ENCODE measurements at places on chromosomes 3 and 15.
A peak's percentile ranks its signal among the peaks of the same experiment; 100 is the strongest.

- DNase-seq, result no peak
These were observed 32.2 kb downstream of the BDH1 start for GRCh38 chr3:197523526-197523925.

- peak; percentile 91 for DNase-seq
These were observed 83.9 kb upstream of the PLXND1 start for GRCh38 chr3:129690406-129690805.

DNA sequence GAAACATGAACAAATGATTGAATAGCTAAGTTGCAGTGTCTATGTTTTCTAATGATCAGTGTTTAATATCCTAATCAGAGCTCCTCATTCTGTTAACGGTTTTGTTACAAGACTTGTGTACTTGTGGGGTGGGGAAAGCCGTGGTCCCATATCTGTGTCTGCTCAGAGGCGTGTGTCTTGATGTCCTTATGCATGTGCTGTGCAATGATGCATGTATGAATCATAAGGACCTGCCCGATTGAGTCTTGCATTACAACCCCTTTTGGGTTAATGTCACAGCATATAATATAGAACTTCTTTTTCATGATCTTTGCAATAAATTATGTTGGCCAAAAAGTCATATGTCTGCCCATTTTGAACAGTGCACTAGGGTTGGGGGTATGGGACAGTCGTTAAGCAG, 233.4 kb downstream of the ITPR1 start:
- no peak for DNase-seq

GRCh38 chr15:48792408-48792807, 18.5 kb downstream of the CEP152 start:
- no peak for DNase-seq

- DNase-seq, result no peak
These were observed 58.4 kb downstream of the RBM6 start for GRCh38 chr3:49998326-49998725.

GRCh38 chr3:127180859-127181258, 12.1 kb upstream of the PRR23E start:
- no peak for DNase-seq

DNA sequence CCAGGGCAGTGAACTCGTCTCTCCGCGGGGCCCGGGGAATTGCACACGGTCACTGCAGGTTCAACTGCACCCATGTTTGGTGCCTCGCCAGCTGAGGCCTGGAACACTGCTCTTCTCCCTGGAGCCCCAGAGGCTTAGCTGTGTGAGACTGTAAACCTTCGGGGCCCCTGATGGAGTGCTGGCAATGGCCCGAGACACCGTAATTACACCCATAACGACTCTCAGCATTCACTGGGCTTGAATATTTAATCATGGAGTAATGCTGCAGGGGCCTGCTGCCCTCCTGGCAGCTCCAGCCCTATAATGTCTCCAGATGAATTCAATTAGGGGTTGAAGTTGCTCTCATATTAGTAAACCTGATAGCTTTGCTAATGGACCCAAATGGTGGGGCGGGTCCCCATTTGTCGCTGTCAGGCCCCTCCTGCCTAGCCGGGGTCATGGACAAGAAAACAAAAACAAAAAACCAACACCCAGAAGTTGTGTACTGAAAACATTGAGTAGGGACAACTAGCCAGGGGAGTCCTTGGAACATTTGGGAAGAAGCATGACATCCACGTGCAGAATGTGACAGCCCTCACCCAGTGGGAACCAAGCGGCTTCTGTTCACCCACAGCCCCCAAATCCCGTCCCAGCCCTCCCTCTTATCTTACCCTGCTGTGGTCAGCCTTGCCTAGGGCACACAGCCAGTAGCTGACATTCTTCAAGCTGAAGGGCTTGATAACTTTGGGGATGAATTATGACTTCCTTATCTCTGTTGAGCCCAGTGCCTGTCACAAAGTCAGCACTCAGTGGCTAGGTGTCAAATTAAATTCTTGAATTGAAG, 74.3 kb upstream of the SCN5A start:
- DNase-seq, result no peak

GRCh38 chr3:56930706-56931105, 129.0 kb upstream of the ARHGEF3 start:
- no peak for DNase-seq

GRCh38 chr3:106067711-106068110, 198.9 kb upstream of the CBLB start:
- no peak for DNase-seq

GRCh38 chr3:124107104-124107890, 115.4 kb upstream of the ROPN1 start:
- no peak for DNase-seq

- DNase-seq, result no peak
These were observed 88.4 kb upstream of the RASGRP1 start for GRCh38 chr15:38652998-38653397.

GRCh38 chr3:183266454-183266853, 13.4 kb downstream of the B3GNT5 start:
- no peak for DNase-seq

DNA sequence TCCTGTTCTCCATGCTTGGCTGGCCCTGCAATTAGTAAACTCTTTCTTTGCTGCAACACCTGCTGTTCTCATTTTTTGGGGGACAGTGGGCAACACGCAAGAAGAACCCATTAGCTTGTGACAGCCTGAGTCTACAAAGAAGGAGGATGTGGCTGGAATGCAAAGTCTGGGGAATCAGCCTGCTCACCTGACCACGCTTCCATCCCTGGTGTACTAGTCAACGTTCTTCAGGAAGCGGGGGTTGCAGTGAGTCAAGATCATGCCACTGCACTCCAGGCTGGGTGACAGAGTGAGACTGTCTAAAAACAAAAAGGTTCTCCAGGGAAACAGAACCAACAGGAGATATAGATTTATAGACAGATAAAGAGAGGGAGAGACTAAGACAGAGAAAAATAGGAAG, 27.7 kb upstream of the KBTBD12 start:
- no peak for DNase-seq

GRCh38 chr15:55992769-55993110, 672 bp downstream of the NEDD4 start:
- peak; percentile 31 for DNase-seq

GRCh38 chr3:169663951-169664820, 674 bp upstream of the MECOM start:
- no peak for DNase-seq

DNA sequence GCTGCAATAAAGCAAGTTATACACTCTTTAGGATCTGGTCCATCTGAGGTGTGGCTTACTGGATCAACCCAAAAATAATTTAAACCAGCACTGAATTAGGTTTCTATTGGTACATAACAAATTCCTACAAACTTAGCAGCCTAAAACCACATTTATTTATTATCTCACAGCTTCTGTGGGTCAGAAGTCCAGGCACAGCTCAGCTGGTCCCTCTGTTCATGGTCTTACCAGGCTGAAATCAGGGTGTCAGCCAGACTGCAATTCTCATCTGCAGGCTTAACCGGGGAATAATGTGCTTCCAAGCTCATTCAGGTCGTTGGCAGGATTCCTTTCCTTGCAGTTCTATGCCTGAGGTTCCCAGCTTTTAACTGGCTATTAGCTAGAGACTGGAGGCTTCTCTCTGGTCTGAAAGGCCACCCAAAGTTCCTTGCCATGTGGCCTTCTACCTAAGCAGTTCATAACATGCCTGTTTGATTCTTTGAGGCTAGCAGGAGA, 477.4 kb upstream of the WNT5A start:
- DNase-seq, result peak; percentile 81

DNA sequence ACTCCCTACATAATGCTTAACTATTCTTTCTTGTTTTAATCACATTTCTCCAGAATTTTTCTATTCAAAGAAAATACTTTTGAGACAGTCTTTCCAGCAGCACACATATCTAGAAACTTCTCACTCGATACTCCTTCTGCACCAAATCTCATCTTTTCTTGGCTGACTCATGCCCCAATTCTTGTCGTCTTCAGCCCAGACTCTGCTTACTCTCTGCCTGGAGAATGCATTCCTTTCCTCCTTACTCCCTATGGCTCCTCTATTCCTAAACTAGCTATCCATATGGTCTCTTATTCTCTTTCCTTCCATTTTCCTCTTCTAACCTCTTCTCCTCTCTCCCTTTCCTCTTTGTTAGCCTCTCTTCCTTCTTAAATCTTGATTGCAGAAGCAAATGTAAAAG, 158.7 kb downstream of the GBE1 start:
- no peak for DNase-seq

GRCh38 chr3:41290736-41291135, 91.4 kb downstream of the CTNNB1 start:
- no peak for DNase-seq

- DNase-seq, result no peak
These were observed 336.0 kb upstream of the ONECUT1 start for GRCh38 chr15:53126144-53126543.

DNA sequence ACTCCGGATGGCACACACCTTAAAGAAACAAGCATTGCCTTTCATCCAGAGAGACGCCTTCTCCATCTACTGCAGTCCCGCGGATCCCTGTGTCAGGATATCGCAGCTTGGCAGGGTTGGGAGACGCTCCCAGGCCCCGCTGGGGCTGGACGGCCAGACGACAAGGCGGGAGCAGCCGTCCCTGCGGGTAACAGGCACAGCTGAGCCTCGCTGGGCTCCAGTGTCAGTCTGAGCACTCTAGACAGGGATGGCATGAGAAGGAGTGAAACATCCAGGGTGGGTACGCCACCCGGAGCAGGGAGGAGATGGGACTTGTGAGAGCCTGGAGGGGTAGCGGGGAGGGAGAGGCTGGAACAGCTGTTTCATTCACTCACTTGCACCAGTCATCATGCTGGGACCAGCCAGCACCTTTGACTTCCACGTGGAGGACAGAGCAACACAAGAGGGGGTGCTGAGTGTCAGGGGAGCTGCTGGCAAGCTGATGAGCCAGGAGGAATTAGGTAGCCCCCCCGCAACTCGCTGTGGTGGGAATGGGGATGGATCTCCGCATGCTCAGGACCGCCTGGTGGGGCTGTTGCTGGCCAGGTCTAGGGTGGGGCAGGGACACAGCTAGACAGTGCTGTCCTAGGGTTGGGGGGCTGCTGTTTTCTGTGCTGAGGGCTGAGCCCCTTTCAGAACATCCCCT, 31.6 kb upstream of the SNRPA1 start:
- no peak for DNase-seq

DNA sequence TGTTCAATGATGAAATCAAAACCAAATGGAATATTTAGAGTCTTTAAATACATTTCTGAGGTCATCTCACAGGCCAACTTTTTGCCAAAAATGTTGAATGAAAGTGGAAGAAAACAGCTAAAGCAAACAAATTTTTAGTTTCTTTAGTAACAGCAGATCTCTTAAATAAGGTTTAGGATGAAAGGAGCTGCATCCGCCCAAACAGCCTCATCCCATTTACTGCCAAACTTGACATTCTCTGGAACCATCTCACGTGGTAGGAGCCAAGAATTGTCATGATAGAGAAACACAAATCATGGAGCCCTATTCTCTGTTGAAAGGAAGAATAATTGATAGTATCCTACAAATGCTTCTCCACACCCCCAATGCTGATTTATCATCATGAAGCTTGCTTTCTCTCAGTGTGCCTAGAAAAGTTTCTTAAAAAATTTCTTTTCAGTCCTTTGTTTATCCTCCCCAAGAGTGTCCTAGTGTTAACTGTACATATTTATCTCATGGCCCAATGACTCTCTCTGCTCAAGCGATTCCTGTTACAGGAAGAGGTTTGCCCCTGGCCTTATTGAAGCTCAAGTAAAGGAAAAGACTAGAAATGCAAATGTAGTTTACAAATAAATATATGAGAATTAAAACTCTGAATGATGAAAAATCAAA, 23.4 kb downstream of the SLC9A9 start:
- DNase-seq, result no peak

- peak; percentile 67 for DNase-seq
These were observed 49.4 kb upstream of the SYNPR start for GRCh38 chr3:63228677-63229076.

GRCh38 chr15:78630886-78631633, 9.9 kb downstream of the CHRNB4 start:
- no peak for DNase-seq

DNA sequence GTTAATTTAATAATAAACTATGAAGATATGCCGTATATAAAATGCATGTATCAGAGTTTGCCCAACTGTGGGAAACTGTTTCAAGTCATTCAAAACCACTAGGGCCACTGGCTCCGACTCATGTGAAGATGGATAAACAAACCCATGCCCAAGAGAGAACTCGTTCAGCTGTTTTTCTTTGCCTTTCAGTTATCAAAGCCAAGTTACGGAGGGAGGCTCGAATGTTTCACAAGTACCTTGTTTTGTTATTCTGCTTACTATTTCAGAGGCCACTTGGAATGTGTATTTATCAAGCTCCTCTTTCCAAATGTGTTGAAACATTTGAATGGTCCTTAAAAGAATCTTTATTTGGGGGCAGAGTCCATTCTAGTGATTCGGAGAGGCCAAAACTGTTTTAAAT, 82.1 kb downstream of the DUT start:
- DNase-seq, result no peak

DNA sequence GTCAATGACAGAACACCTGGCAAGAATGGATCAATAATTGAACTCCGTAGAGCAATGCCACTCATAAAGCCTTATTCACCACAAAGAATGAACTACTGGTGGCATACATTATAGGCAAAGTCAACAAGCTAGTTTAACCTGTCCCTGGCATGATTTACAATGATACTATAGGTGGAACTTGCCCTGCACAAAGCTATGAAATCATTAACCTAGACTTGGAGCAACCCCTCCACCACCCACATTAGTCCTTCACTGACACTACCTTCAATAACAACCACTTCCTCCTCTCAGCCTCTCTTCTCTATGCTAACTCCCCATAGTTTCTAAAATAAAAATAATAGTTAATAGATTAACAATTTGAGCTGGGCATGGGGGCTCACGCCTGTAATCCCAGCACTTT, 54.4 kb downstream of the ACAP2 start:
- DNase-seq, result no peak

DNA sequence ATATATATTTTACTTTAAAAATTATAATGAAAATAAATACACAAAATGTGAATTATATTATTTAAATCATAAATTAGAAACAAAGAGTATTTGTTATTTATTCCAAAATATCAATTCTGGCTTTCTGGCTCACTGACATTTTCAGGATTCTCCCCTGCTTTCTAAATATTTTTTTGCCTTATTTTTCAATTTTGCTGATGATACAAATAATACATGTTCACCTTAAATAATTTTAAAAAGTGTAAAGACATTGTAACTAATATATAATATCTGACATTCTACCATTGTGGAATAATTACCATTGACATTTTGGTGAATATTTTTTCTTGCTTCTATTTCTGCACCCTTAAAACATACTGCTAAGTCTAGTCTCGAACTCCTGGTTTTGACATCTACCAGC, 325.9 kb upstream of the CBLB start:
- DNase-seq, result no peak

GRCh38 chr3:111787556-111788463, 71.3 kb upstream of the PHLDB2 start:
- no peak for DNase-seq

- no peak for DNase-seq
These were observed 310.4 kb downstream of the ERC2 start for GRCh38 chr3:56157693-56158362.

GRCh38 chr3:190577225-190577624, 63.3 kb downstream of the IL1RAP start:
- no peak for DNase-seq

DNA sequence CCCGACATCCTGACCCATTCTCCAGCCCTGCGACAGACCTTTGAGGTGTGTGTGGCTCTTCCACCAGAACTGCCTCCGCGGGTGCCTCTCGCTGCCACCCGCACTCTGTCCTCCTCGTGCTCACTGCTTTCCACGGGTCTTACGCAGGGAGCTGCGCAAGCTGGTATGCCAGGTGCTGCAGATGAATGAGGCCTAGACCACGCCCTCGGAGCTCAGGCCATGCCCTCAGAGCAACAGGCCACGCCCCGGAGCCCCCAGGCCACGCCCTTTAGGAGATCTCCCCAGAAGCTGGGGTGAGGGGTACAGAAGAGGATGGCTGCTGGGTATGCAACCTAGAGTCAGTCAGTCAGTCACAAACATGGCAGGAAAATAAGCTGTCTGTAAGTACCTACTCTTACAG, 300.3 kb downstream of the GABRG3 start:
- no peak for DNase-seq
